ENCODE measurements at places on chromosomes 3 and 15. TPM values are rescaled to one million over a fixed set of nuclear protein-coding genes. Genes with fewer than 3 reads are reported as not detected.

- no peak for DNase-seq
Measured at GRCh38 chr3:23240171-23240785, 37.2 kb downstream of the UBE2E2 start.

Gene CEMIP
- 17.3 TPM for total RNA-seq

DNA sequence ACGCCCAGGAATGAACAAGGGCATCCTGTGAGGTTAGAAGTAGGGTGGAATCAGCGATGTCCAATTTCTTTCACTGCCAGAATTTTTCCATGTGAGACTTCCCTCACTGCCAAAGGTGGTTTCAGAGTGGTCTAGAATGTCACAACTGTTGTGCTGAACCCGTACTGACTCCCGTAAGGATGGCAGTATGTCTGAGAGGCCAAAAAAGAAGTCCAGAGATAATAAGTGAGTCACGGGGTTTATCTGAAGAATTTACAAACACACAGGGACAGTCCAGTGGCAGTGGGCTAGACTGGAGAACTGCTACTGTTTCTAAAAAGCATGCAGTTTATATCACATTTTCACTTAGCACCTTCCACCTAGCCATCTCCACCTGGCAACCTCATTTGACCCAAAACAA is 160.6 kb upstream of the ATP10A start:
- no peak for DNase-seq

DNA sequence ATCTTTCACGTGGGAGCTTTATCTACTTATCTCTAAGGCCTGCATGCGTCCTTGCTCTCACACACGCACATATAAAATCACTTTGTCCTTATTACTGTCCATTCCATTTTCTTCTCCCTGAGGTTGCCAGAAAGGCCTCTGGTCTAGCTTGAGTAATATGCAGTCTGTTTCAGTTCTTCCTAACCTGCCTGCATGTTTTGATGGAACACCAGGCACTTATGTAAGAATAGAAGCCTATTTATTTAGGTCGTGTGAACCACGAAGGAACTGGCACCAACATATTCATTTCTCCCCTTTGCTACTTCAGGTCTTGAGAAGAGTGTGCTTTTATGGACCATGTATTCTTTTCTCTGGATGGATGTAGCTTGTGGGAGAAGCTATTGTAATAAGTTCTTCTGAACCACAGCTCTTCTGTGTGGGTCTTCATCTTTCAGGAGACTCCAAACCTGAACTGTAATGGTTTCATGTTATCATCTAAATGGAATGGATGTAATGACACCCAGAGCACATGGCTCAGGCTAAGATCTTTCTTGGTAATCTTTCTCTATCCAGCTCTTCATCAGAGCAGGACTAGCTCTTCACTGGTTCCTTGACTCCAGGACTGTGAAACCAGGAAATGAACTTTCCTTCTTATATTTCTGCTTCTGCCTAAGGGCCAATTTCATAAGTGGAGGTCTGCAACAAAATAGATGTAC is 53.8 kb downstream of the UBE2E2 start:
- no peak for DNase-seq

DNA sequence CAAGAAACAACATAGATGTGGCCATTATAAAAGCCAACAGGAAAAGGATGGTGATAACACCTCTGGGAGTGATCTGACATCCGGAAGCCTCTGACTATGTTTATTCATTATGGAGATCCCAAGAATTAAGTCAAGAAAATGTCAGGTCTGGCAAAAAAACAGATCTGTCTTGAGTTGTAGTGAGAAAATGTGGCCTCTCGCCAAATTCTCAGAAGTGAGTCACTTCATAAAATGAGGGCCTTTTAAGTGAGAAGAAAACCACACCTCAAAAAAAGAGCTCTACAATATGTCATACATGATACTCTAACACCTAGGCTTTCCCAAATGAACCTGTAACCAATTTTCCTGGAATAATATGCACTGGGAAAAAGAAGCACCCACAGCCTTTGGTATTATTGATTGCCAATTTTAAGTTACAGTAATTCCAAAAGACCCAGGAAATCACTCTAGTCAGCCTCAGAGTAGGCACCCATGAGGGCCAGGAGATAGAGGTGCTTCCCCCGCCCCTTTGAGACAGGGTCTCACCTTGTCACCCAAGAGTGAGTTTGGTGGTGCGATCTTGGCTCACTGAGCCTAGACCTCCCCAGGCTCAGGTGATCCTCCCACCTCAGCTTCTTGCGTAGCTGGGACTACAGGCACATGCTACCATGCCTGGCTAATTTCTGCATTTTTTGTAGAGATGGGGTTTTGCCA is 38.0 kb downstream of the CCR3 start:
- no peak for DNase-seq

Gene OR5H1
- not detected for total RNA-seq

GRCh38 chr15:46278486-46279090 is 643.8 kb downstream of the SQOR start:
- DNase-seq, result no peak

DNA sequence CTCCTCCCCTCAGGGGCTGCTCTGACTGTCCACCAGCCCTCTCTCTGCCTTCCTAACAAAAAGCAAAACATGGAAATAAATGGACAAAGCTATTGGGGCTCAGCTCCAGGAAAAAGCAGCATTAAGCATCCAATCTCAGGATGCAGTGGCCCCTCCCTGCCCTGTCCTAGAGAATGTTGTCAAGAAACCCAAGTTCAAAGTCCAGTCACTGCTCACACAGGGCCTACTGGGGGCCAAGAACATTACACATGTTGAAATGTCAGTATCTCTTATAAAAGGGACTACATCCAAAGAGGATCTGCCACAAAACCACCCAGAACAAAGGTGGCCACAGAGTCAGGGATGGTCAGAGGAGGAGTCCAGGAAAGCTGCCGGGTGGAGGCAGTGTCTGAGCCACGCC is 7.6 kb upstream of the GRIP2 start:
- DNase-seq, result no peak

Gene CCDC54
- total RNA-seq, result not detected

DNA sequence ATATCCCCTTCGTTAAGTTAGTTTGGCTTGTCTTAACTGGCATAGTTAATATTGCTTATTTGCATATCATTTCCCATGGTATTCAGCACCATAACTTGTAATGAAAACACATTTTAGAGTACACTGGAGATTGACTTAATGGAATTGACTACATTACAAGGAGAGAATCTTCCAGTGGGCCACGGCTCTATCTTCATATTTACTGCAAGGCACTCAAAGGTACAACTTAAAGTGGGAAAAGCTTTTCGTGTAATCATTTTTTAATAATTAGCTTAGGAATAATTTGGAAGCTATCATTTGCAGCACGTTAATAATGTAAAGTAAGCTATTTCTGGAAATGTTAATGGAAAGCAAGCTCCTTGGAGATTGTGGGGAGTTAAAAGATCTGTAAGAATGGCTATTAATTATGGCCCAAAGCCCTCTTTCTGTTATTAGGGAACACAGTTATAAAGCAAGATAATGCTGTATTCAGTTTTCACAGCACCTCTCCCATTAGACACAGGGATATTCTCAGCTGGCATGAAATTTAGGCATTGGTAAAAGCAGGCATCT is 551.5 kb upstream of the RGMA start:
- no peak for DNase-seq

Gene CMSS1
- 20.6 TPM for total RNA-seq

GRCh38 chr3:107884719-107885460 is 205.9 kb downstream of the CD47 start:
- no peak for DNase-seq

Gene ZDHHC23
- total RNA-seq, result 15.0 TPM

Gene SOX2
- total RNA-seq, result 0.20 TPM

GRCh38 chr3:128289534-128289933 is 136.3 kb downstream of the EEFSEC start:
- no peak for DNase-seq

GRCh38 chr15:99057697-99058420 is 47.0 kb upstream of the SYNM start:
- no peak for DNase-seq

GRCh38 chr3:168951884-168952283 is 711.6 kb downstream of the MECOM start:
- no peak for DNase-seq

Gene FAM227B
- total RNA-seq, result 4.5 TPM

Gene ISL2
- not detected for total RNA-seq

DNA sequence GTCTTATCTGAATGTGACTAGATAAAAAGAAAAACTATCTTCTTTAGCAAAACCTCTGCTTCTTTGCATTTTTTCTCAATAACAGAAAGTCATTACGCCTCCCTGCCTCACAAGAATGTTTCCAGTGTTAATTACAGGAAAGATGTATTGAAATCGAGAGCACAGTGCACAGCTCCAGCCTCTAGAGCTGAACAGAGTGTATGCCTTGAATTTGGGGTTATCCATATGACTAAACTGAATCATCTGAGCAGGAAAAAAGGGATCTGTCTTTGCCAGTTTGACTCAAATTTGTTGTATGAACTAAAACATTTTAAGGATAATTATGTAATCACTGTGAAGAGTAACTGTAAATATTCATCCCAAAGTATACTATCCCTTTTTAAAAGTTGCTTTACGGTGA is 149.1 kb upstream of the CGNL1 start:
- no peak for DNase-seq

Gene P2RY1
- 22.5 TPM for total RNA-seq

DNA sequence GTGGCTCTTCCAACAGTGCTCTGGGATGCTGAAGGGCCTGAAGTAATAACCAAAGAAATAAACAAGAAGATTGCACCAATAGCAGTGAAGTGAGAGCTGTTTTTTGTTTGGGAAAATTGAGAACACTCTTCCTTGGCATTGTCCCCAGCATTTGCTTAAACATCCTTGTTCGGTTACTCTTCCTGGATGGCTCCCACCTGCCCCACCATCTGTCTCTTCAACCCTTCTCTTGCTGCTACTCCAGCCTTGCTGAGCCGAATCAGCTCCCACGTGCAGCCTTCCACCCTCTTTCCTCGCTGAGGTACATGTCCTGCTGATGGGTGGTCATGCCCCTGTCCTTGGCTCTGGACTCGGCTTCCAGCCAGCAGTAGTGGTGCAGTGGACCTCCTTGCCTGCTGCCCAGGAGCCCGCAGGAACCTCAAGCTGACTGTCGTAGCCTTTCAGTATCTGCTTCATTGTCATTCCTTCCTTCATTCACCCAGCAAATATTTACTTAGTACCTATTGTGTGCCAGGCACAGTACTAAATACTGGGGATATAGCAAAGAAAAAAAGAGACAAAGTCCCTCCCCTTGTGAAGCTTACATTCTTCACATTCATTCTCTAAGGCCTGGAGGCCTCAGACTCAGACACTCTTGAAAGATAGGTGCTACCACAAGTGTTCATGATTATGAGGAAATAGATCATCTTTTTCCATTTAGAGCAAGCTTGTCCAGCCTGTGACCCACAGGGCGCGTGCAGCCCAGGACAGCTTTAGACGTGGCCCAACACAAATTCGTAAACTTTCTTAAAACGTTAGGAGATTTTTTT is 17.1 kb upstream of the VILL start:
- no peak for DNase-seq

- DNase-seq, result no peak
Measured at GRCh38 chr15:37789397-37789786, 145.0 kb upstream of the TMCO5A start.

Gene CLSTN2
- total RNA-seq, result 3.0 TPM

Gene ARHGAP11A
- total RNA-seq, result 4.0 TPM

GRCh38 chr15:67550522-67550921 is 8.0 kb downstream of the MAP2K5 start:
- DNase-seq, result no peak

Gene CHAC1
- 4.4 TPM for total RNA-seq

- no peak for DNase-seq
Measured at GRCh38 chr15:27327467-27328025, 356.6 kb downstream of the GABRG3 start.

Gene CAV3
- 0.32 TPM for total RNA-seq

Gene ALDH1A3
- 9.9 TPM for total RNA-seq

DNA sequence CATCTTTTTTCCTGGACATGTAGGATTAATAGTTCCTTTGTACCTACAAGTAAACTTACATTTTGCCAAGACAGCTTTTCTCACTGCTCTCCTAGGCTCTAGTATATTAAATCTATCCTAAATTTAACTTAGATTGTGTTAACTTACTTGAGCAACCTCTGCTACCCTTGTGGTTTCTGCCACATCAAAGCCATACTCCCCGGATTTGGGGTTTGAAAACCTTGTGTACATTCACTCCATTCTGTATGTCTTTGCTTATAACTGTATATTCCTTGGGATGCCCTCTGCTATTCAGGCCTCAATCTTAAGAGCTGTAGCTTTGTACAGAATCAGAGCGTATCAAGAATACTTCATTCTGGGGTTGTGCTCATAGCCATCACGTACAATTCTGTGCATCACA is 60.4 kb downstream of the ARIH1 start:
- DNase-seq, result no peak

Gene ADGRG7
- total RNA-seq, result not detected

- no peak for DNase-seq
Measured at GRCh38 chr3:63818282-63819150, 583 bp upstream of the C3orf49 start.
